Cerebellar nuclear complex (tissue), 1 donor: ENCODE measurements at places on chromosomes 13 and 19.

DNA sequence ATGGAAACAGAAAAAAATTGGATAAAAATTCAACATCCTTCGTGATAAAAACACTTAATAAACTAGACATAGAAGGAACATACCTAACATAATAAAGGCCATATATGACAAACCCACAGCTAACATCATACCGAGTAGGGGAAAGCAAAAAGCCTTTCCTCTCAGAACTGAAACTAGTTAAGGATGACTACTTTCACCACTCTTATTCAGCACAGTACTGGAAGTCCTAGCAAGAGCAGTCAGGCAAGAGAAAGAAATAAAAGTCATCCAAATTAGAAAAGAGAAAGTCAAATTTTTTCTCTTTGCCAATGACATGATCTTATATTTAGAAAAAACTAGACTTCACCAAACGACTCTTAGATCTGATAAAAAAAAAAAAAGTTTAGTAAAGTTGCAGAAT lies 25.8 kb upstream of the SLC7A9 start:
- no peak for DNase-seq

DNA sequence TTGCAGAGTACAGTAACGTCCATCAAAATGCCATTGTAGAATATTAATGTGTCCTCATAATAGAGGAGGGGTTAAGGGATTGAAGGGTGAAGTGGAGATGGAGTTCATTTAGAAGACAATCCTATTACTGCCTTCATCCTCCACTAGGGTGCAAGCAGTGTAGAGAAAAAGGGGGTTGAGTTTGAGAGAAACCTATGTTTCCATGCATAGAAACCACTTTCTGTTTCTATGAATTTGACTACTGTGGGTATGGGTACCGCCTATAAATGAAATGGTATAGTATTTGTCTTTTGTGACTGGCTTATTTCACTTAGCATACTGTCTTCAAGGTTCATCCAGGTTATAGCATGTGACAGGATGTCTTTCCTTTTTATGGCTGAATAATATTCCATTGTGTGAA lies 156.0 kb downstream of the GGACT start:
- no peak for DNase-seq

DNA sequence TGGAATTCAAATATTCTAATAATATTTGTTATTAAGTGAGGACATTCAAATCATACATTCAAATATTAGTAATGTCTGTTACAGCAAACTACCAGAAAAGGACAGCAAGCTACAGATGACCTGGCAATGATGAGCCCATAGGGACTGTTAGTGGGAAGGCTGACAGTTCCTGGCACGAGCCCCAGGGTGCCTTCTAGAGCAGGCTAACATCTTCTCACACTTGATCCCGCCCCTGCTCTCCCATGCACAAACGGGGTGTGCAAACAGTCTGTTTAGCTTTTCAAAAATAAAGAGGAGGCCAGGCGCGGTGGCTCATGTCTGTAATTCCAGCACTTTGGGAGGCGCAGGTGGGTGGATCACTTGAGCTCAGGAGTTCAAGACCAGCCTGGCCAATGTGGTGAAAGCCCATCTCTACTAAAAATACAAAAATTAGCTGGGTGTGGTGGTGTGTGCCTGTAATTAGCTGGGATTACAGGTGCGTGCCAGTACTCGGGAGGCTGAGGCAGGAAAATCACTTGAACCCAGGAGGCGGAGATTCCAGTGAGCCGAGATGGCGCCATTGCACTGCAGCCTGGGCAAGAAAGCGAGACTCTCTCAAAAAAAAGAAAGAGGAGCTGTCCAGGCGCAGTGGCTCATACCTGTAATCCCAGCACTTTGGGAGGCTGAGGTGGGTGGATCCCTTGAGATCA lies 9.6 kb upstream of the GARRE1 start:
- no peak for DNase-seq

GRCh38 chr19:49151267-49152118 lies 3.7 kb downstream of the HRC start:
- DNase-seq, result peak; percentile 8

DNA sequence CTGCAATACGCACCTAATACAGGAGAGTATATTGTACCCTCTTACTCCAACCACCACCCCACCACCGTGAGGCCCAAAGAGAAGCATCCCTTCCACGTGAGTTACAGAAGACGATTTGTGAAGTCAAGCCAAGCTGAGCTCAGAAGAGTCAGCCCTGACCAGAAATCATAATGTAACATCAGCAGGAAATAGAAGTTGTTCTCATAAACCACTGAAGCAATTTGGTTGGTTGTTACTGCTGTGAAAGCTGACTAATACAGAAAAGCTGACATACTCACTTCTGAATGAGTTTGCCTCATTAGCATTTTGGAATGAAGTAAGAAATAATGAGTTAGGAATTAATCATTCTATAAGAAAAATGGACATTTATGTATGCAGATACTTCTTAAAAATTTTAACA lies 749.4 kb upstream of the SLC10A2 start:
- DNase-seq, result no peak
